Frontal cortex (tissue), 4 donors: ENCODE measurements at places on chromosomes 16 and 17. TPM values are rescaled to one million over a fixed set of nuclear protein-coding genes. Genes with fewer than 3 reads are reported as not detected.

GRCh38 chr16:4525069-4525468 lies 13.5 kb downstream of the CDIP1 start:
- DNase-seq: no peak

DNA sequence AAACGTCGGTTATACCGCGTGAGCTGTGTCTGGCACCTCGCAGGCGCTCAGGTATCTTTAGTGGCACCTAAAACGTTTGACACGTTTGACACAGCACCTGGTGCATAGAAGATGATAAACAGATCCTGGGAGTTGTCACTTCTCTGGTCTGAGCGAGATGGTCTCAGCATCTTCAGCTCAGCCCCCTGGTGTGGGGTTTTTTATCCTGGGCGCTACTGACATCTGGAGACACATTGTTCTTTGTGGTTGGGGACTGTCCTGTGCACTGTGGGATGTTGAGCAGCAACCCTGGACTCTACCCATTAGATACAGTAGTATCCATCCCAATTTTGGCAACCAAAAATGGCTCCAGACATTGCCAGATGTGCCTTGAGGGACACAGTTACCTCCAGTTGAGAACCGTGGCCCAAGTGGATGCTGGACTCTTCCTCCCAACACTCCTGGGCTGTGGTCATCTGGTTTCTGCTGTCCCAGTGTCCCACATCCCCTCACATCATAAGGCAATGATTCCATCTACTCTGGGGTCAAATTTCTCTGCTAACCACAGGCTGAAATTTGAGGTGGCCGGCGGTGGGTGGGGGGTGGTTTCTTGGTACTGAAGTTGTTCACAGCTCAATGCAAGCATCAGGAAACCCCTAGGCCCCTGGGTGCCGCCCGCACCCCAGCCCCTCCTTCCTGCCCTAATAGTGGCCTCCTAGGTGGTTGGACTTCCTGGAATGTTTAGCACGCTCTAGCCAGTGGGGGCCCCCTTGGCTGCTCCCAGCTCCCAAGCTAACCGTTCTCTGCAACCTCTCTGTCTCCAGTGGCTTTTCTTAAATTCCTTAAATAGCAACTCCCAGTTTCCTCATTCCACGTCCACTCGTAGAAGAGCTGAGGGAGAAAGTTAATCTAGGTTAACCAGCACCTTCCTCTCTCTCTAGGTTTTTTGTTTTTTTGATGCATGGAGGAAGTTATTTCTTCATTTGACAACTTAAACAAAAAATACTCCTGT lies 124.8 kb downstream of the ABCC1 start:
- no peak for DNase-seq

- DNase-seq: no peak
Measured at GRCh38 chr16:25066426-25066746, 45.2 kb upstream of the LCMT1 start.

DNA sequence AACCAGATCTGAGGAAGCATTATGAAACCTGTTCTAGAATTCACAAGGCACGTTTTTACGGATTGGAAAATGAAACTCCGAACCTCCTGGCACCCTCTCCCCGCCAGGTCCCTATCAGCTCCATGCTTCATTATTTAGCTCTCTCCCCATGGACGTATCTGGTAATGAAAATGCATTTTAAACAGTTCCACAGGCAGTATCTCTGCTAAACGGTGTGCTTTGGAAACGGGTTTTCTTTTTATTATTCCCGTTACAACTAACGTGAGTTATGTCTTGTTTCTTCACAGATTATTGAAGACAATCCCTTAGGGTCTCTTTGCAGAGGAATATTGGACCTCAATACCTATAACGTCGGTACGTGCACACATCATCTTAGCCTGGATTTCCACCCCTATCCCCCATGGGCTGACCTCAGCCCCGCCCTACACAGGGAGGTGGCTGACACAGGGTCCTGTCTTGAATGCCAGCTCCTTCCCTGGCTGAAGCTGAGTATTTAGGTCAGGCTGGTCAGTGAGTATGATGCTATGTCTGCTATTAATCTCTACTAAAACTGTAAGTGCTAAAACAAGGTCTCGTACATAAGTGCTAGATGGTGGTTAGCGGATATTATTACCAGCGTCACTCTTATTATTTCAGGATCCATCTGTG lies 82.9 kb downstream of the SDR42E1 start:
- no peak for DNase-seq

The CDR2 gene
- 11.8 TPM for total RNA-seq
